ENCODE measurements at places on chromosomes 16 and 17.

- no peak for DNase-seq
Measured at GRCh38 chr17:81518785-81519283, 6.2 kb upstream of the ACTG1 start.

GRCh38 chr16:27951489-27952120 lies 111.9 kb downstream of the GSG1L start:
- no peak for DNase-seq

DNA sequence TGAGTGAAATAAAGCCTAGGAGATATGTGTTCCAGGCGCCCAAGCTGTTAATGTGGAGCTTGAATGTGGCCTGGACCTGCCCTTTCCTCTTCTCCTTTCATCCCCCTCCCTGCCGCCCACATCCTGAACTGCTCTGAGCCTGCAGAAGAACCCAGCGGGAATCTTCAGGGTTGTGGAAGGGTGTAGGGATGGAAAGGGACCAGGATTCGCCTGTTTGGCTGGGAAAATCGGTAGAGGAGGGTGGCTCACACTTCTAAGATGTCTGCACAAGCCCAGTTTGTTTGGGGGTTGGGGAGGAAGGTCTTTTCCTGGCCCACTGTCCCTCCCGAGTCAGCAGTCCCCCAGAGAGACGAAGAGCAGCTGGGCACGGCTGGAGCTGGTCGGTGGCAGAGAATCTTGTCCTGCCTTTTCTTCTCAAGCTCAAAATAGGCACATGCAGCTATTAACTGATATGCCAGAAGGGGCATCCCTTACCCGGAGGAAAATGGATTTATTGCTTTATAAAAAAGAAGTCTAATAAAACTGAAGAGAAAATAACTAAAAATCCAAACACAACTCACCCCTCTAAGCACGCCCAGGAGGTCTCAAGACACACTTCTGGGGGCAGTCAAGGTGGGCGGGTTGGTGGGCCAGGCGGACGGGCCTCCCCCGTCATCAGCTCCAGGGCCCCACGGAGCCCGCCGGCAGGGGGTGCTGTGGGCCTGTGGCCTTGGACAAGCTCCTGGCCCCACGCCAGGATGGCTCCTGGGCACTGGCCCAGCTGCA lies 11.5 kb upstream of the PITPNA start:
- peak; percentile 83 for DNase-seq

DNA sequence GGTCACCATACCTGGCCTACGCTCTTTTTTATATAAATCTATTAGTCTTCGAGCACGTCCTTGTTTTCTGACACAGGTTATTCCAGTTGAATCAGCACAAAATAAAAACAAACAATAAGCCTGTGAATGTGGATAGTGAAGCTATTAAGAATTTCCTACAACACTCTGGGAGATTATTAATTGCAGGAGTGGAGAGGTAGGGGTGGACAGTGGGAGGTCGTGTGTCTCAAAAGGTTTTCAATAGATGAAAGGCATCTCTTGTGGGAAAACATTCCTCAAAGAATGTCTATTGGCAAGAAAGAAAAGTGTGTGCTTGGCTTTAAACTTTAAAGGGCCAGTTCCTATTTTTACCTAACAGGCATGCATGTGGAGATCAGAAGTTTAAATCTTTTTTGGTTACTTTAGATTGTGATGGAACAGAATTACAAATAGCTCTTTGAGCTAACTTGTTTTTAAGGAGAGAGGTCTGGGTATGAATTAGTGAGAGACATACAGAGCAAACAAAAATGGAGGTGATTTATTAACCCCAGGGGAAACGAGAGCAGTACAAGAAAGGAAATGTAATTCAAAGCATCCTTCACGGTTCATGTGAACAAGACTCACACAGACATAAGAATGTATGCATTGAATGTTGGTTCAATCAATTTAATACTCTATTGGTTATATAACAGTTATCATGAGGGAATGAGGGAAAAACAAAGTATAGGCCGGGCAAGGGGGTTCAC lies 9.0 kb downstream of the SMYD4 start:
- DNase-seq = no peak

GRCh38 chr17:17786998-17787397 lies 49.8 kb downstream of the SREBF1 start:
- no peak for DNase-seq

- no peak for DNase-seq
Measured at GRCh38 chr17:2500446-2500845, 11.2 kb downstream of the METTL16 start.

DNA sequence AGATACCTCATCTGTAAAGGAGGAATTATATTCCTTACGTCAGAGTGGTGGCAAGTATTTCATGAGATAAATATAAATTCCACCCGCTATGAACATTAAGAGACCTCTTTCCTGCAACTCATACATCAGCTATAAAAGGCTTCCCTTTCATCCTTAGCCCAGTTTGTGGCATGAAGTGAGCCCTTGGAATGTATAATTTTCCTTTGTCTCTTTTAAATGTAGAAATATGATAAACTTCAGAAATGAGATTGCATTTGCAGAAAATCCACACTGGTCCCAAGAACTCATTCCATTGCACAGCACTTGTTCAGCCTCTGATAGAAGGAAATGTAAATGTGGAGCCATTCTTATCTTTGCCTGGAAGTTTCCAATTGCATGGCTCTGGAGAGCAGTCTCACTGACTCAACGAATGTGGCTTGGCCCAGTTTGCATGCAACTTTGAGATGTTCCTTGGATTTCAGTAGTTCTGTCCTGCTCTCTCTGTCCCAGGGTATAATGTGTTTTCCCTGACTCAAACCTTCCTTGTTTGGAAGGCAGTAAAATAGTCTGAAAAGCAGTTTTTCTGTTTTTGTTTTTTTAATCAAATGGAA lies 746.4 kb downstream of the CDH11 start:
- DNase-seq = no peak

GRCh38 chr17:69733171-69734012 lies 318.9 kb downstream of the MAP2K6 start:
- DNase-seq = no peak

DNA sequence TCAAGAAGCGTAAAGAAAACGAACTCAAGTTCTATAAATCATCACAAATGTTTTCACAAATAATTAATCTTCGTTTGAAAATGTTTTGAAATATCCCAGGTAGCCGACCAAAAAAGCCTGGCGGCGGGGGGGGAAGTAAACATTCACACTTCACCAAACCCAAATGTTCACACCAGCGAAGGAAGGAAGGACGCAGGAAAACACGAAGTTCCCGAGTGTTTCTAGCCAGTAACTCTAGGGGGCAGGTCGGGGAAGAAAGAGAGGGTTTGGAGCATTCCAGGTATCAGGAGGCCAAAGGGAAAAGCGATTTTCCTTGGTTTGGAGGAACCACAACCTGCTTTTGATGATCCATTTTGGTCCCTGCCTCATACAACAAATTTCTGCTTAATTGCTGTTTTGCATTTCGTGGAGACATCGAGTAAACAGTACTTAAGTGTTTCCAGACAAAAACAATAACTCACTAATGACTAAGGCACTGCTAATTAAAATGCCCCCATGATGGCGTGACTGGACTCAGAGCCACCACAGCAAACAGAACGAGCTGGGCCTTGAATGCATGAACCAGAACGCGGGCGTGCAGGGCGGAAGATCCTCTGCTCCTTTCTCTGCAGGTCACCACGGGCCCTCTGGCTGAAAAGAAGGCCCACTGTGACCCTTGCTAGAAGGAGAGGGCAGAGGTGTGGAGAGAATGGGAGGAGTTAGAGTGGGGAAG lies 16.6 kb downstream of the ZFHX3 start:
- no peak for DNase-seq

- DNase-seq = no peak
Measured at GRCh38 chr17:80018917-80019651, 16.6 kb downstream of the TBC1D16 start.

GRCh38 chr17:59825533-59826322 lies 67.0 kb downstream of the TUBD1 start:
- DNase-seq = peak; percentile 70

DNA sequence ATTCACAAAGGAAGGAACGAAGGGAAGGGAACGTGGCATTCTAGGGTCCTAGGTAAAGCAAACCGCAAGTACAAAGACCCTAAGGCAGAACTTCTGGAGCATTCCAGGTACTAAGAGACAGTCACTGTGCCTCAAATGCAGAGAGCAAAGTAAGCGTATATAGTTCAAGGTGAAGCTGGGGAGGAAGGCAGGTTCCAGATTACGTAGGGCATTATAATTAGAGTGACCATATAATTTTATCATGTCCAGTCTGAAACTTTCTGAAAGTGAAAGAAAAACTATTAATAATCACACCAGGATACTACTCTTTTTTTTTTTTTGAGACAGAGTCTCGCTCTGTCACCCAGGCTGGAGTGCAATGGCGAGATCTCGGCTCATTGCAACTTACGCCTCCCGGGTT lies 25.7 kb downstream of the METTL16 start:
- no peak for DNase-seq

GRCh38 chr16:84482001-84482891 lies 22.2 kb downstream of the MEAK7 start:
- DNase-seq = no peak

GRCh38 chr17:39209317-39210092 lies 9.4 kb downstream of the RPL19 start:
- DNase-seq = peak; percentile 70

- no peak for DNase-seq
Measured at GRCh38 chr16:28086186-28087139, 22.9 kb upstream of the GSG1L start.

DNA sequence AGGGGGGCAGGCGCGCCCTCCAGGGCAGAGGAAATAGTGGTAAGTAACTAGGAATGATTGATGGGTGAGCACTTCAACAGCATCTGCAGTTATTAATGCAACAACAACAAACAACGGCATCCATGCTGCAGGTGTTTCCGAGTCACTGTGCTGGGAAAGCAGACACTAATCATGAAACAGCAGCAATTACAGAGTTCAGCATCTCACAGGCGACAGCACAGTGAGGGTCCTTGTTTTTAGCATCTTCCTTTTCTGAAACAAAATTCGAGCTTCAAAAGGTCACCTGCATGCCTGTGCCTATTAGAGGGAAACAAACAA lies 191.9 kb downstream of the SLC39A11 start:
- DNase-seq = no peak

DNA sequence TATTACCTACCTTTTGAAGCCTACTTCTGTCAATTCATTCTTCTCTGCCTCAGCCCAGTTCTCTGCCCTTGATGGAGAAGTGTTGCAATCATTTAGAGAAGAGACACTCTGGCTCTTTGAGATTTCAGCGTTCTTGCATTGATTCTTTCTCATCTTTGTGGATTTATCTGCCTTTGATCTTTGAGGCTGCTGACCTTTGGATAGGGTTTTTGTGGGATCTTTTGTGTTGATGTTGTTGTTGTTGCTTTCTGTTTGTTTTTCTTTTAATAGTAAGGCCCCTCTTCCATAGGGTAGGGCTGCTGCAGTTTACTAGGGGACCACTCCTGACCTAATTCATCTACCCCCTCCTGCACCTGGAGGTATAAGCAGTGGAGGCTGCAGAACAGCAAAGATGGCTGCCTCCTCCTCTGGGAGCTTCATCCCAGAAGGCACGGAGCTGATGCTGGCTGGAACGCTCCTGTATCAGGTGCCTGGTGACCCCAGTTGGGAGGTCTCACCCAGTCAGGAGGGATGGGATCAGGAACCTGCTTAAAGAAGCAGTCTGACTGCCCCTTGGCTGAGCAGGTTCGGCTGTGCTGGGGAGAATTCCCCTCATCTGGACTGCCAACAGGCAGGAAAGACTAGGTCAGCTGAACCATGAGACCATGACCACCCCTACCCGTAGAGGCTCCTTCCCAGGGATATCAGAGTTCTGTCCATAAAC lies 28.0 kb downstream of the NFATC3 start:
- DNase-seq = no peak

DNA sequence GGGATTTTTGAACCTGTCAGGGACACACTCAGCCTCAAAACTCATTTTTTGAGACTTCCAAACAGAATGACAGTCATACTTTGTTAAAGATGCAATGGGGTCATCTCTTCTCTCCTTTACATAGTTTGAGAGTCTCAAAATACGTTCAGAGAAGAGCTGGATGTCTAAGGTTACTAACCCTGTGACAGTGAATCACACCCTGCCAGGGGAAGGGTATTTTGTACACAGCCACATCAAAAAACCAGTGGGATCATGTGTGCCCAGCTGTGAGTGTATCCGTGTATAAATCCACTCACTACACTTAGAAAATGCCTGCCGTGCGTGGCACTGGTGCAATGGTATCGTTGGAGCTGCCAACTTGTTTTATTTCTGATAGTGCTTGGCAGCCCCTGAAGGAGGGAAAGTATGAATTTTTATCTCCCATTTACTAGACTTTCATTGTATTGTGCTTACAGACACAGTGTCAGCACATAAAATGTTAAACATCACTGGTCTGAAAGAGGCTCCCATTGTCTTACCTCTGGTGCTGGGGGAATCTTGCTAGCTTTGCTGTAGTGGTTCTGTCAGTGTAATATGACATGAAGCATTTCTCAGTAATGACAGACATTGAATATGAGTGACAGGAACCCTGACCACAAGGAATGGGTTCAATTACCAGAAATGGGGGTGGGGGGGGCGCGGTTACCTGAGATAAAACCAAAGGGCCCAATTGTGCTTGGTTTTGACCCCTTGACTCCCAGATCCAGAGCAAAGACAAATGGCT lies 256.3 kb downstream of the FTO start:
- no peak for DNase-seq

- peak; percentile 42 for DNase-seq
Measured at GRCh38 chr16:82263521-82264143, 93.6 kb upstream of the MPHOSPH6 start.

DNA sequence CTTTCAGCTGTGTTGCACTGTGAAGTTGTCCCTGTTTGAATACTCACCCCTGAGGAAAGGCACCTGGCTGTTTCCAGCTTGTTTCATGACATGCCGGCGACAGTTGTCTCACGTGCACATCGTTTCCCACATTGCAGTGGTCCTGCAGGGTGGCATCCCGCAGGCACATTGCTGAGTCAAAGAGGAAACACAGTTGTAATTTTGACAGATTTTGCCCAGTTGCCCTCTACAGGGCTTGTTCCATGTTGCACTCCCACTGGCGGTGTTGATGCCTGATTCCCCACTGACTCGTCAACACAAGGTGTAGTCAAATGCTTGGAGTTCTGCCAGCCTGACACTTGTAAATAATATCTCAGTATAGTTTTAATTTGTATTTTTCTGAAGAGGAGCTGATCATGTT lies 23.8 kb downstream of the EPN2 start:
- no peak for DNase-seq

GRCh38 chr16:81729451-81729850 lies 49.6 kb upstream of the PLCG2 start:
- DNase-seq = no peak

Measured in stimulated activated naive CD8-positive, alpha-beta T cell treated with anti-CD3 and anti-CD28 coated beads, Interleukin-15, amount 100 ng/mL, for 72 hours (primary cell).